ENCODE measurements at places on chromosomes 11 and 22.

- ATAC-seq: no peak
Observed at GRCh38 chr11:58508005-58508404, at the start of gene OR5B21. Gene OR5B21, minus strand, starts transcription at chr11:58508105. Its CDS starts 0 bp downstream, at chr11:58508105.

DNA sequence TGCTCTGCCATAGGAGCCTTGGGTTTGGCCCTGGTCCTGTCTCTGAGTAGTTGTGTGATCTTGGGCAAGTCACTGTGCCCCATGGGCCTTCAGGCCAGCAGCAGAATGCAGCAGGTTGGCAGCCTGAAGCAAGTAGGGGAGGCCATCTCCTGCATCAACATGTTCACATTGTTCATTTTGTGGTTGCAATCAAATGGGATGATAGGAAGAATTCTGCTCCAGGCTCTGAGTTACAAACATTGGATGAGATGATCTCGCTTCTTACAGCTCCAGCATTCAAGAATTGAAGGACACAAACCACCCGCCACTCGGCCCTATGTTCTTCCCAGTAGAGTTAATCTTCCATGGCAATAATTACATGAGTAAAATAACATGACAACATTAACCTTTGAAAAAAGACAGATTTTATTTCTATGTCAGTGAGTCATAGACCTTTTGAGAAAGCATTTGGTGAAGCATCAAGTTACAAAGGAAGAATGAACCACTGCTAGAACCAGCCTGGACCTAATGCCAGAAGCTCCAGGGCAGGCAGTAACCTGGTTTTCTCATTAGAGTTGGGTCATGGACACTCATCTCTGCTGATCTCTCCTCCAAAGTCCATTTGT lies 308.3 kb upstream of the NCAM1 start:
- ATAC-seq: no peak

DNA sequence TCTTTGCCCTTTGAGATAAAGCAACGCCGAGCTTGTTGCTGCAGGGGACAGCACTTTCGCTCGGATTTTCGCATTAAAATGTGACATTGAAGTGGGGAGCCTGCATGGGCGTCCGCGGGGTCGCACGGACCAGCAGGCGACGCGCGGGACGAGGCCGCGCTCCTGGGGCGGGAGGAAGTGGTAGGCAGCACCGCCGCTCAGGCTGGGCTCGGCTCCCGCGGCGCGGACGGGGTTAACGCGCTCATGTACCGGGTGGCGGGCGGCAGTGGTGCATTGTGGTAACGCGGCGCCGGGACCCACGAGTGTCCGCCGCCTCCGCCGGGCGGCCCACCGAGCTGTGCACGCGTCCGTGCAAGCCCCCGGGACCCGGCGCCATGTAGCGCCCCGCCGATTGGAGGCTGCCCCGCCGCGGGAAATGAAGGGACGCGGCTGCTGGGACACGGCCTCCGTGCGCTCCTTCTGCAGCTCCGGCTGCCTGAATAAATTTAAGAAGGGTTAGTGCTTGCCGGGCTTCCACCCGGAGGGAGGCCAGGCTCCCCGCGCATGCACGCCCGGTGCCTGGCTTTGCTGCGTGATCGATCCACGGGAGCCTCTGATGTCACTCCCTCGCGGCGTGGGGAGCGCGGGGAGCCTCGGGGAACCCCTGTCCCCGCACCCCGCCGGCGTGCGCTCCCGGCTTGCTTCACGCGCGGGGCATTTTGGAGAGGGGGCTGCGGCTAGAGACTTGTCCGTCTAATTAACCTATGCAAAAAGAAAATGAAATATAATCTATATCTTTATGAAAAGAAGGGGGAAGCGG lies 127.7 kb downstream of the OSBP2 start:
- ATAC-seq: no peak

DNA sequence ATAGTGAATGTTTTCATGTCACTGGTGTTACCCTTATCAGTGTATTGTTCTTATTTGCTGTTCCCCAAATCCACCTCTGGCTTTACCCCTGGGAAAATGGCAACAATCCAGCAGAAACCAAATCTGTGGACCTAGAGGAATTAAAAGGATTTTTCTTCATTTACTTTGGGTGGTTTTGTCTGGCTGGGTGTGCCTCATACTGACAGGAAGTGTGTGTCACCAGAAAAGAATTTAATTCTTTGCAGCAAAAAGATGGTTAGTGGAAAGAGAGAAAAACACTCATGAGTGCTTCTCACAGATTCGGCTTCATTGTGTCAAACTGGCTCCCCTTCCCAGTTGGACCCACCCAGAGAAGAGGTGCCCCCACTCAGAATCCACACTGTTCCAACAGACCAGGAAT lies 38.9 kb downstream of the FZD4 start:
- ATAC-seq: no peak

DNA sequence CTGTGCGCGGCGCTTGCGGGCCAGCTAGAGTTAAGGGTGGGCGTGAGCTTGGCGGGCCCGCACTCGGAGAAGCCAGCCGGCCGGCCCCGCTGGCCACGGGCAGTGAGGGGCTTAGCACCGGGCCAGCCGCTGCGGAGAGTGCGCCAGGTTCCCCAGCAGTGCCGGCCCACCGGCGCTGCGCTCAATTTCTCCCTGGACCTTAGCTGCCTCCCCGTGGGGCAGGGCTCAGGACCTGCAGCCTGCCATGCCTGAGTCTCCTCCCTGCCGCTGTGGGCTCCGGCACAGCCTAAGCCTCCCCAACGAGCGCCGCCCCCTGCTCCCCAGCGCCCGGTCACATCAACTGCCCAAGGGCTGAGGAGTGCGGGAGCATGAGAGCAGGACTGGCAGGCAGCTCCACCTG lies 5.2 kb upstream of the PES1 start:
- no peak for ATAC-seq

All from activated T-helper 17 cell treated with anti-CD3 and anti-CD28 coated beads, Interleukin-2, amount 50 U/mL, for 72 hours (primary cell).